Stimulated activated CD4-positive, alpha-beta T cell treated with anti-CD3 and anti-CD28 coated beads, Interleukin-2, amount 100 ng/mL, for 48 hours (primary cell): ENCODE measurements at places on chromosomes 5 and 9.
A peak's percentile ranks its signal among the peaks of the same experiment; 100 is the strongest.

GRCh38 chr9:136059851-136060670 lies 35.0 kb downstream of the NACC2 start:
- DNase-seq, result no peak

DNA sequence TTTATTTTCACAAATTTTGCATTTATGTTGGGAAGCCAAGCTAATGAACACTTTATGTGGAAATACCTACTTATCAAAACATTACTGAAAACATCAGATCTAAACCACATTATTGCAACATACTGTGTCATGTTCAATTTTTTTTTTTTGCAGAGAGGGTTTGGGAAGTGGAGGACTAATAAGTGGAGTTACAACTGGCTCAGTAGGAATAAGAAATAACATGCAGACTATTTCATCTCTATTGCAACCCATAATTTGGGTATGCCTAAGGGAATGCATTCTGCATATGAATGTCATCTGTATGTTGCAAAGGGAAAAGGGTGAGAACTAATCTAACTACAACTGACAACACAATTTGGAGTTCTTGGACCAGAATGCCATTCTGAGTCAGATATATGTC lies 41.8 kb downstream of the APC start:
- DNase-seq, result no peak

GRCh38 chr5:34914671-34915138 lies 599 bp downstream of the RAD1 start:
- DNase-seq, result peak; percentile 10

GRCh38 chr5:36928947-36929346 lies 52.4 kb downstream of the NIPBL start:
- no peak for DNase-seq

DNA sequence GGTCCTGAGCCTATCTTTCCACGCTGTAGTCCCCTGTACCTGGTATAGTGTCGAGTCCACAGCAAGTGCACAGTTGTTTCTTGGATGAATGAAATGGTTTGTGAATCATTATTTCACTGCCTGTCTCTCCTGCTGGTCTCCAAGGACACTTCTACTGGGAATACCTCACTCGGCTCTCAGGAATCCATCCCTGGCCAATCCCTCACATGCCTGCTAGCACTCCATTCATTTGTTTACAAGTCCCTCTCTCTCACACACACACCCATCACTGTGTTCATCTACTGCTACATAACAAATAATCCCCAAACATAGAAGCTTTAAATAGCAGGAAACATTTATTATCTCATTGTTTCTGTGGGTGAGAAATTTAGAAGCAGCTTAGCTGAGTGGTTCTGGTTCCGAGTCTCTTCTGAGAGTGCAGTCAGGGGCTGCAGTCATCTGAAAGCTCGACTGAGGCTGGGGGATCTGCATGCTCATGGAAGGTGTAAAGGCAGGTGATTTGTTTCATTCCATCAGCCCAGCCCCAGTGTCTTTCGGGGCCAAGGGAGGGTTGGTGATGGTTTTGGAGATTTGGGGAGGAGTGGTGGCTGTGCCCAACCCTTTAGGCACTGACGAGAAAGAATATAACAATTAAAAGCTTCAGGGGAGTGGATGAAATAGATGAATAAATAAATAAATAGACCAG lies 132.7 kb upstream of the IER5L start:
- no peak for DNase-seq

GRCh38 chr5:76457674-76458485 lies 54.8 kb downstream of the IQGAP2 start:
- DNase-seq, result no peak

GRCh38 chr9:114202849-114203248 lies 47.5 kb downstream of the COL27A1 start:
- no peak for DNase-seq

DNA sequence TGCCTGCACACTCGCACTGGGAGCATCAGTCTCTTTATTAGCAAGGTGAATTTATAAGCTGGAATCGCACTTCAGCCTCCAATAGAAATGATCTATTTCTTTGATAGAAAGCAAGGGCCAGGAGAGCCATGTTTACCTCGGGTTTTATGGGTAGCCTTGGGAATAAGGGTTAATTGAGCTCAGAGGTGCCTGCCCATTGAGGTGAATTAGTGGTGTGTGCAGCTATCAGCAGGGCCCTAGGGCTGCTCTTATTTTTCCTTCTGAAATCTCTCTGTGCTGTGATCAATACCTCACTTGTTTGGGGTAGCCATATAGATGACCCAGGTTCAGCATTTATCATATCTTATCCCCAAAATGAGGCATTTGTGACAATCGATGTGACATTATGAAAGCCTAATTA lies 297.8 kb downstream of the EBF1 start:
- DNase-seq, result no peak

DNA sequence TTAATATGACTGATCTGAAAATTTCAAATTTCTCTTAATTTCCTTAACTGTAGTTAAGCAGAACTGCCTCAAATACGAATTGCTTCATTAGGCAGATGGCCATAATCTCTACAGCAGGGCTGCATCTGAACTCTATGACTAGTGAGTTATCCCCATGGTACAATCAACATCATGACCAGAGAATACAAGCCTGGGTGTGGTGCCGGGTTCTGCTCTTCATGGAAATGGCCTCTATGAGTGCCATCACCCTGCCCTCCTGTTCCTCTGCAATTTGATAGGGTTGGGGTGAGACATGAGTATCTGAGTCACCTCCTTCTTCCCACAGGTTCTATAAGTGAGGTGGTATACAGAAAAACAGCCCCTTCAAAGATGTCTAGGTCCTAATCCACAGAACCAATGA lies 235.9 kb downstream of the AP3B1 start:
- DNase-seq, result no peak

DNA sequence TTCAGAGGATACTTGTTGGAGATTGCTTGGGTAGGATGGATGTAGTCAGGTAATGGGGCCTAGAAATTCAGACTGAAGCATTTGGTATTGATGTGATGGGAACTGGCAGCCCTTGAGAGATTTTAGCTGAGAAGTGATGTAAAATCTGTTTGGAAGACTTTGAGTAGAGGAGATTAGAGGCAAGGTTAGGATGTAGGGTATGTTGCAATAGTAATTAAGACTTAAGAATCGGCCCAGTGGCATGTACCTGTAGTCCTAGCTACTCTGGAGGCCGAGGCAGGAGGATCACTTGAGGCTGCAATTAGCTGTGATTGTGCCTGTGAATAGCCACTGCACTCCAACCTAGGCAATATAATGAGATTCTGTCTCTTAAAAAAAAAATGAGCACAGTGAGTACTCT lies 6.7 kb downstream of the NSD1 start:
- DNase-seq, result no peak

DNA sequence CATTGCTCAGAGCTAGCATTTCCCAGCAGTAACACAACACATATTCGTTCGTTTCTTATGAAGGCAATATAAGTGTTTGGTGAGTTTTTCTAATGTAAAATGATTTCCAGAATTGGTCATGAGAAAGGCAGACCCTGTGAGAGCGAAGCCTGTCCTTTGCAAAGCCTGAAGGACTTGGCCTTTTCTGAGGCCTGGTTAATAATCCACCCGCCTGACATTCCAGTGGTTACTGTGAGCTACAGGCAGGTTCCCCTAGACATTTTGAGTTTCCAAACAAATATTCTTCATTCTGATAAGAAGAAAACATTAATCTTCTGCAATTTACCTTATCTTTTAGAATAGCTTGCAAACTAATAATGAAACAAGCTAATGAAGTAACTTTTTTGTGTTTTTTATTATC lies 38.0 kb downstream of the ADAMTS16 start:
- DNase-seq, result no peak

- no peak for DNase-seq
Observed at GRCh38 chr5:180815293-180815917, 12.8 kb upstream of the MGAT1 start.

GRCh38 chr5:72372331-72372730 lies 52.2 kb downstream of the PTCD2 start:
- no peak for DNase-seq
